ENCODE measurements at places on chromosomes 1 and 21.
A peak's percentile ranks its signal among the peaks of the same experiment; 100 is the strongest.

GRCh38 chr1:24901791-24902470, 28.1 kb downstream of the RUNX3 start:
- no peak for ATAC-seq

DNA sequence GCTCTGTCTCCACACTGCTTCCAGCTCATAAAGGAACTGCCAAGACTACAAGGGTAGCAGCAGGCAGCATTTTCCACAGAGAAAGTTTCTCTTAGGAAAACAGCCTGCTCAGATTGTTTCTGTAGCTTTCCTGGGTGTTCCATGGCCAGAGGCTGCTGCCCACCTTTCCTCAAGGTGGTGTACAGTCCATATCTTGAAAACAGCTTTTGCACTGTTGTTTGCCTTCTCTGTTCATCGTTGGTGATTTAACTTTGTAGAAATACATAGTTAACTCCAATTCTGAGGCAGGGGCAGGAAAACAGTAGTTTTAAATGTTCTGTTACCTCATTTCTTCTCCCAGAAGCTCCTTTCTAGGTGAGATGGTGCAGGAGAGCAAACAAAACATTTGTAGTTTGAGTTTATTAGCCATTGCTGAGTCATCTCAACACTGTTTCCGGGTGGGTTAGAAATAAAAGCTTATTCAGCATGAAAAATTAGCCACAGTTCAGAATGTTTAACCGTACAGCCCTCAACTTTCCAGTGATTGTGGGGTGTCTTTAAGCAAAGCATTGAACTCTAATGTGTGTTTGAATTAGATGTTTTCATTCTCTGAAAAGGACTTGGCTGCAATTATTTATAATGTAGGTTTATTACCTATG, 41.7 kb downstream of the DIP2A start:
- peak; percentile 70 for ATAC-seq

DNA sequence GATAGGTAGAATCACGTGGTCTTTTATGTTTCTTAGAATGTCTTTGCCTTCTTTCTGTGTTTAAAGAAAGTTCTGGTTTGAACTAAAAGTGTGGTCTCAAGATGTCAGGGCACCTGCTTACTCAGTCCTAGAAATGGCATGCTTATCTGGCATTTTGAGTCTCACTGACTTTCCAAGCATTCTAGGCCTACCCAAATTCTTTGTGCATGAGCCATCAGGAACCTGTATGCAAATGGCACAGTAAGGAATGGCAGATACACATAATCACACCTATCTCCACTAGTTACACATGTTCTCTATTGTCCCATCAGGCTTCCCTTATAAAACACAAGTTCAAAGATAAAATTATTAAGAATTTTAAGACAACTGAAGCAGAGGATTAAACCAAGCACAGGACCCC, 29.5 kb upstream of the CLCA4 start:
- ATAC-seq: no peak

DNA sequence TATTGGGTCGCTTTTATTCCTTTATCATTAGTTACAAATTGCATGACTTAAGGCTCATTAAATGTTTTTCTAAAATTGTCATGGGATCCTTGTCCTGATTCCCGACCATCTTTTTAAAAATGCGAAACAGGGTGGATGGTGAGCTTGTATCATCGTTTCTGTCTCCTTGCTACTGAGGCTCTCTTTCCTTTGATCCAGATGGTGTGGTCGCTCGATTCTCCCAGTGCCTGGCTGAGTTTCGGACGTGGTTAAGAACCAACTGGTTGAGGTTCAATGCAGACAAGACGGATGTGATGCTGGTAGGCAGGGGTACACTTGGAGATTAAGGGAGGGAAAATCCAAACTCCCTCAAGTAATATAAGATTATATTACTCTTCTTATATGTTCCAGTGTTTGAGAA, 1.2 kb downstream of the MIER1 start:
- no peak for ATAC-seq

DNA sequence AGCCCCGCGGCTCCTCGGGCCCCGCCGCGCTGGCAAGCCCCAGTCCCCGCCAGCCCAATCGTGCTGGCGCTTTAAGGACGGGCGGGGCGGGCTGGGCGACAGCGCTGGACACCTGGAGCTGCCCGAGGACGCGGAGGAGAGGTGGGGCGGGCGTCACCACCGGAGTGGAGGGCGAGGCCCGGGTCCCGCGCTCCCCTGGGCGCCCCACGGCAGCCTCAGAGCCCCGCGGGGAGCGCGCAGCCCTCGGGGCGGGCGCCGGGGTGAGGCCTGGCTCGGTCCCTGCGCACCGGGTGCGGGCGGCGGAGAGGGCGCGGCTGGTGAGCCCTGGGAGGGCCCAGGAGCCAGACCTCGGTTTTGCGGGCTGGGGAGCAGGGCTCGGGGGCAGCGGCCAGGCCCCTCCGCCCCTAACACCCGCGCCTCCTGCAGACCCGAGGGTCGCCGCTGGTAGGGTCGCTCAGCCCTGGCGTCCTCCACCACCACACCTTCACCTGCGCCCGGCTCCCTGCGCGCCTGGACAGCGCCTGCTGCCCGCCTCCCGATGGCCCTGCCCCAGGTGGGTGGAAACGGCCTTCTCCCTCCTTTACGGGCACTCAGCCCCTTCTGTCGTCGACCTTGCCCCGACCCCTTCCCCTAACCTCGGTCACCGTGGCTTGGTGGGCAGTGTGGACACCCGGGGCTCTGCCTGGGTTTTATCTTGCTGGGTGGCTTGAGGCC, at the start of gene TMEM61:
Gene TMEM61, plus strand, starts transcription at position 101 of the 714 bp plus-strand sequence. Its CDS starts 438 bp downstream, at position 539.
- ATAC-seq: no peak

- no peak for ATAC-seq
Observed at GRCh38 chr1:8497210-8497819, 179.4 kb downstream of the SLC45A1 start.

DNA sequence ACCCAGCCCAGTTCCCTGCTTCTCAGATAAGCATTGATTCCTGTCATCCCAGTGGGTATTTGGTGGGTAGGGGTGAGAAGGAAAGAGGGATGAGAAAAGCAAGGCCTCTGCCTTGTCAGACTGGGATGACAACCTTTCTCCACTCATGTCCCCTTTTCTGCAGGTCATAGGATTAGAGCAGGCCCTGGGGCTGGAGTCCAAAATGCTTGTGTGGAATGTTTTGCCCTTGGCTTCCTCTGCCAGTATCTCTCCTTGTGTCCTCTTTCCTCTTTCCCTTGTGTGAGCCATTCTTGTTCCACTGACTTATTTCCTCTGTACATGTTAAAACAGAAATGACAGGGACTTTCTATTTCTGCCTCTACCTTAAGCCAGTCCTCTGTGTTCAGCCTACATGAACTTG, 4.1 kb downstream of the ATP2B4 start:
- ATAC-seq: no peak

GRCh38 chr1:32195972-32196823, 4.2 kb upstream of the CCDC28B start:
- no peak for ATAC-seq

- ATAC-seq: no peak
Observed at GRCh38 chr1:87878873-87879272, 550.2 kb downstream of the LMO4 start.

DNA sequence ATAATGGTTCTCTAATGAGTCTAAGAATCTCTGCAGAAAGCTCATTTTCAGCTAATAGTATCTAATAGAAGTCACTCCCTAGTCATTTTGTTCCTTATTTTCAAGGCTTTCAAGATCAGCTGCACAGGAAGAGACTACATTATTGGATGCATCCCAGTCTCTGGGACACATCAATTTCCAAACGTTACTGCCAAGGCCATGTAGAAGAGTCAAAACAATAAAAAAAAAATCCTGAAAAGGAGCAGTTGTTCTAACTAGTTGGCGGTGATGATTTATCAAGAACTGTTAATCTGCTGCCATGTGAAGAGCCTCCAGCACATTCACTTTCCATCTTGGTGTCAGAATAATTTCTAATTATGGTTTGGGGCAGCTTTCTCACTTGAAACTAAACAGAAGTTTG, 5.7 kb downstream of the DDAH1 start:
- no peak for ATAC-seq

DNA sequence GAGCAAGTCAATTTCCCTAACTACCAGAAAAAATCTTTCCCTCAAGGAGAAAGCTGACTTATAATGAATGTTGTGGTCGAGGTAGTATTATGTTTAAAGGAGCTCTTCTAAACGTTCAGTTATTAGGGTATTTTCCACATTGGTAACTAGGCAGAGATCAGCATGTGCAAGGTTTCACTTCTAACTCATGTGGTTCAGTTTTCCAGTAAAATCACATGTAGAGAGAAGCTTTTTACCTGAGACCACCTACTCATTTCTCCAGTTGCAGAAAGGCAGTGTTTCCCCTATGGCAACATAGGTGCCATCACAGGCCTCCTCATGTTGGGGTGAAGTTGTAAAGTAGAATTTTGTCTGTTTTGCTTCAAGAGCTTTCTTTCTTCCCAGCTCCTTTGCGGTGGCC, 23.7 kb downstream of the IL23R start:
- ATAC-seq: no peak

- ATAC-seq: no peak
Observed at GRCh38 chr21:42763581-42764442, 110.4 kb downstream of the PDE9A start.

DNA sequence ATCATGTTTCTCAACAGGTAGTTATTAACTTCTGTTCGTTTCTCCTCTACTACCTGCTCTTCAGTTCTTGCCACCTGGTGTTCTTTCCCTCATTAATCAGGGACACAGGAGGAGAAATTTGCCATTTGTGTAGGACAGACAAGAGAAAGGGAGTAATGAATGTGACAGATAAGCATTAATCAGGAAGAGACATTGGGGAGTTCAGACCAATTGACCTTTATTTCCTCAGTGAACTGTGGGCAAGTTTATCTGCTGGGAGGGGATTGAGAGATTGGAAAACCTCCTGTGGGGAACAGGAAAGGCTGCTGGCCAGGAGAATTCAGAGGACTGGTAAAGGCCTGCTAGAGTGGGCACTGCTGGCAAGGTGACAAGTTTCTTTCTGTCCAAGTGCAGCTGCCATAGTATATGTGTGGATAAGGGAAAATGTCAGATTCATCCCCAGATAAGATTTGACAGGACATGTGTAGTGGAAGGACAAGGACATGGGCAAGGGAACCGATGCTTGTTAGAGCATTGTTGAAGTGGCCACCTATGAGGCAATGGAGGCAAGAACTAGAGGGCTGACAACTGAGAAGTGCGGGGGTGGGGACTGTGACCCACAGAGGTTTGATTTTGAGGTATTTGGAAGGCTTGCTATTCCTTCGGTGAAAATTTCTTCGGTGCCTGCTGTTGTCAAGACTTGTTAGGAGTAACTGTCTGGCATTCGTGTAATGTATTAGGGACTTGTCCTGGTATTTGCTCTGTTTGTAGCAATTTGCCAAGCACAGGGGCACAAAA, 12.6 kb downstream of the SZT2 start:
- ATAC-seq: no peak

DNA sequence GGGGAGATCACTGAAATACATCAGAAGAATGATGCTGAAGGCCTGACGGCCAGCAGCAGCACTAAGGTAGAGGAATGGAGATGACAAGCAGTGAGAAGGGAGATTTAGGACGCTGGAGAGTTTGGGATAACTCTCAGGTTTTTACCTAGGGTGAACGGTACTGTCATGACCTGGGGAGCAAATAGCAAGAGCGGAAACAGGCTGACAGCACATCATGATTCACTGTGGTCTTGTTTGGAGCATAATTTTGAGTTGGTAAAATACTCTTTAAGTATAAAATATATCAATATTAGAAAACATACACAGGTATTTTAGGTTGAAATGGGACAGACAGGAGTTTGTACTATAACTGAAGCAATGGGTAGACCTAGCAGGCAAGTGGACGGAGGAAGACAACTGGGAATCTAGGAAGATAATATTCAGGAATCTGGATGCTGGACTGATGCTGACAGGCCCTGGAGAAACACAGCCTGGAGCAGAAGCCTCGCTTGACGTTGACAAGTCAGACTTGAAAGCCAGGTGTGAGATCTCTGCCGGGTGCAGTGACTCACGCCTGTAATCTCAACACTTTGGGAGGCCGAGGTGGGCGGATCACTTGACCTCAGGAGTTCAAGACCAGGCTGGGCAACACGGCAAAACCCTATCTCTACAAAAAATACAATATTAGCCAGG, 33.3 kb downstream of the ALG14 start:
- ATAC-seq: no peak

DNA sequence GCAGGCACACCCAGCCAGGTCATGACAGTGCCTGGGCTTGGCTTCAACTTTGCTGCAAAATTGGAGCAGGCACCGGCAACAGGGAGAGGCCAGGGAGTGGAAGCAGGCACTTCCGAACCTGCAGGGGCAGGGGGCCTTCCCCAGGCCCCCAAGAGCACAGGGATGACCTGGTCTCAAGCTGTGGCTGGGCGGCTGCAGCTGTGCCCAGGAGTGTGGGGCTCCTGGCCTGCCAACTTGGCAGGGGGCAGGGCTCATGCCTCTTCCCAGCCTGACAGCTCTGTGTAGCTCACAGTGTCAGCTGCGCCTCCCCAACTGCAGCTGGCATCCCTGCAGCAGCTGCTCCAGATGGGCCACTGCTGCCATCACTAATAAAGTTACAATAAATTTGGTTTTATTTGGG, 51.5 kb upstream of the SCYL3 start:
- no peak for ATAC-seq

DNA sequence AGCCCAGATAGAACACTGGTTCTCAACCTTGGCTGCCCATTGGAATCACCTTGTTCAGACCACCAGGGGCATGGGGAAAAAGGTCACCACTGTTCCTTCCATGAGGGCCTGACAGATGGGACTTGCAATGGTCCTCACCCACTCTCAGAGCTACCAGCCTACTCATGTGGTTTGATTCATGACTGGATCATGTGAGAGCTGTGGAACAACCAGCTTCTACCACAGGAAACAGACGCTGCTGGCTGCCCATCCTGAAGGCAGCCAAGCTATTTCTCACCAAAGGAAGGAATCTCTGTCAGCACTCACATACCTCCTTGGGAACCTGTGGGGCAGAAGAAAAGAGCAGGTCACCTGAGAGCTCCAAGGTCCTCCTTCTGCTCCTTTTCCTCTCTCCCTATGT, 53.6 kb downstream of the CAPN8 start:
- ATAC-seq: no peak

GRCh38 chr1:109990302-109990653, 5.7 kb downstream of the AHCYL1 start:
- ATAC-seq: no peak

DNA sequence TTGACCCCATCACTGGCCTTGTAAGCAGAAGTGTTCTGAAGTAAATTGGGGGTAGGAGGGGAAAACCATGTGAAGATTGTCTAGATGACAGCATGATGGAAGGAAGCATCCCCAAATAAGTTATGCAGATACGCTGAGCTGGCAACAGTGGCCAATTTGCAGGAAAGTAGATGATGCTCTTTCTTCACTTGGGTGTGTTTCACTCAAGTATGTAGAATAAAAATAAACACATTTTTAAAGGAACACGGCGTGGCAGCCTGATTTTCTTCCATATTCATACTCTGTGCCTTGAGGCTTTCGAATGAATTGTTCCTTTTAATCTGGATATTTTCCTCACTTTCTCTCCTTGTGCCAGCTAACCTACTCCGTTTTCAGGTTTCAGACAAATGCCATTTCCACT, 295.5 kb upstream of the DPYD start:
- no peak for ATAC-seq
